Tongue (tissue), 3 donors: ENCODE measurements at places on chromosomes 12 and 14.
A peak's percentile ranks its signal among the peaks of the same experiment; 100 is the strongest.

DNA sequence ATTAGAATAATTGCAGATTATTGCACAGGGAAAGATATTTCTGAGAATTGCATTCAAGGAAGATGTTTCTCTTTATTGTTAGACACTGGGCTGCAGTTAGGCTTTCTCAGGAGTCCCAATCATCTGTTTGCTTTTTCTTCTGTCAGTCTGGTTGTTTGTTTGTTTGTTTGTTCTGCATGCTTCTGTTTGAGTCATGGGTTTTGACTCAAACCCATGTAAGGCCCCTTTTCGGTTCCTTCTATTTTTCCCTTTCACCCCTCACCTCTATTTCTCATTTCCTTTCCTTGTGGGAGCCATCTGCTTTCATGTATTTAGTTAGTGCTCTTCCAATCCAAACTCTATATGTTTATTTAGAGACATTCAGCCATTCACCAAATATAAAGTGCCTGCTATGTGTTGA lies 25.1 kb upstream of the CISTR start:
- DNase-seq: no peak

DNA sequence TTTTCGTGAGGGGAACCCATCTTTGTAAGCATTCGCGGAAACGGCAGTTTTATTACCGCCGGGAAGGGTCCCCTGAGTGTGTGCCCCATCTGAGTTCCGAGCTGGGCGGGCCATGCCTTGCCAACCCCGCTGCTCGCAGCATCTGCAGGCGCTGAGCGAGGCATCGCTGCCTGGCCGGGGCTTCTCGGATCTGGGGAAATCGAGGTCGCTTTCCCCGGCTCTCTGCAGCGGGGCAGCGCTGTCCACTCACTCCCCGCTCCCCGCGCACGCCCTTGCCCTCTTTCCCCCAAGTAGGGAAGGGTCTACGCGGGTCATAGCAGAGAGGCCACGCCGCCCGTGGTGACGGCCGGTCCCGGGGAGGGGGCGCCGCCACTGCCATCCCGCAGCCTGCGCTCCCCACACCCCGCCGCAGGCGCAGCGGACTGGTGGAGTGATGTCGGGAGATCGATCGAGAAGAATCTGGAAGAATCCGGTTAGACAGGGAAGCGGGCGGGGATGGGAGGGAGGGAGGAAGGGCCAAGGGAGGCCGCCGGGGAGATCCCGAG lies 507 bp upstream of the FKBP4 start:
- DNase-seq: no peak

- peak; percentile 86 for DNase-seq
Measured at GRCh38 chr12:24948757-24949722, at the start of gene BCAT1. BCAT1 (minus strand) TSS chr12:24949101; CDS start chr12:24948932, 169 bp downstream.

DNA sequence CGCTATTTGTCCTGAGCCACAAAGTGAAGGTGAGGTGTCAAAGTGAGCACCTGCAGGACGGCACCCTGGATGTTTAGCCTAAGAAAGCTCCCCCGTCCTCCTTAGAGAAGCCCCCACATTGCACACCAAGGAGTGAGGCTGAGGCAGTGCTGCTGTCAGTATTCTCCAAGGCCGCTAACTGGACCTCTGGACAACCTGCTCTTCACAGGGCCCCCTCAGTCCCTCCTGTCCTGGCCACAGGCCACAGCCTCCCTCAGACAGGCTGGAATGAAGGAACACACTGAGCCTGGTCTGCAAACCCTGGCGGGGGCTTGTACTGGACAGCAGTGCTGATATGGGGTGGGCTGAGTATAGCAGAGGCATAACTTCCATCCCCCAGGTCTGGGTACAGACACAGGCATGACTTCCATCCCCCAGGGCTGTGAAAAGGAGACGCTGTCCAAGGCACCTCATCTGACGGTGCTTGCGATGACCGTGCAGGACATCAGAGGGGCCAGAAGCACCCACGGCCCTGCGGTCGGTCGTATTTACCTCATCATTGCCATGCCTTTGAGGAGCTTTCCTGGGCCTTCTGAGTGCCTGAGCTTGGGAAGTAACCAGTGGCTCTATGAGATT lies 82.4 kb upstream of the DIO3 start:
- no peak for DNase-seq

DNA sequence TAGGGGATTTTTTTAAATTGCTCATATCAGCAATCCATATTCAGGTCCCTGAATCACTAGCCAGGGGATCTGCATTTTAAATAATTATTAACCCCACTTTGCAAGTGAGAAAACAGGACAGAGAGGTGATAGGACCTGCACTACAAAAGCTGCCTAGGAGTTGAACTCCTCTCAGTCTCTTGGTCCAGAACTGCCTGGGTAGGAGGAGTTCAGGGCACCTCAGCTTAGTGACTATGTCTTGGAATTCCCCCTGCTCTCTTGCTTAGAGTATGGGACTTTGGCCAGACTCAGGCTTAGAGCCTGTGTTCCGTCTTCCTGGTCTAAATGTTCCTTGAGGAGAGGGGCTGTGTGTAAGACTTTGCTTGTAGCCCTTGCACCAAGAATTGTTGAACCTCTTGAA lies 68.2 kb upstream of the WSCD2 start:
- DNase-seq: no peak

- DNase-seq: no peak
Measured at GRCh38 chr14:29108908-29109307, 342.3 kb downstream of the FOXG1 start.

DNA sequence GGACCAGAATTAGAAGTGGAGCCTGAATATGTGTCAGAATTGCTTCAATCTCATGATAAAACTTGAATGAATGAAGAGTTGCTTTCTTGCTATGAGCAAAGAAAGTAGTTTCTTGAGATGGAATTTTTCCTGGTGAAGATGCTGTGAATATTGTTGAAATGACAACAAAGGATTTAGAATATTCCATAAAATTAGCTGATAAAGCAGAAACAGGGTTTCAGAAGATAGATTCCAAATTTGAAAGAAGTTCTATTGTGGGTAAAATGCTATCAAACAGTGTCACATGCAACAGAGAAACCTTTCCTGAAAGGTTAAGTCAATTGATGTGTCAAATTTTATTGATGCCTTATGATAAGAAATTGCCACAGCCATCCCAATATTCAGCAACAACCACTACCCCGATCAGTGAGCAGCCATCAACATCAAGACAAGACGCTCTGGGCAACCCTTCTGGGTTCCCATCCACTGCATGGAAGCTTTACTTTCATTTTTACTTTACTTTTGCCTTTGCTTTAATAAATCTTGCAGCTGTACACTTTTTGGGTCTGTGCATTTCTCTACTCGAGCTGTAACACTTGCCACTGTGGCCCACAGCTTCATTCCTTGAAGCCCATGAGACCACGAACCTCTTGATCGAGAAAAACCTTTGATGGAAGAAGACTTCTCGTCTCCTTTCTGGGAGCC lies 104.0 kb upstream of the SSTR1 start:
- no peak for DNase-seq

DNA sequence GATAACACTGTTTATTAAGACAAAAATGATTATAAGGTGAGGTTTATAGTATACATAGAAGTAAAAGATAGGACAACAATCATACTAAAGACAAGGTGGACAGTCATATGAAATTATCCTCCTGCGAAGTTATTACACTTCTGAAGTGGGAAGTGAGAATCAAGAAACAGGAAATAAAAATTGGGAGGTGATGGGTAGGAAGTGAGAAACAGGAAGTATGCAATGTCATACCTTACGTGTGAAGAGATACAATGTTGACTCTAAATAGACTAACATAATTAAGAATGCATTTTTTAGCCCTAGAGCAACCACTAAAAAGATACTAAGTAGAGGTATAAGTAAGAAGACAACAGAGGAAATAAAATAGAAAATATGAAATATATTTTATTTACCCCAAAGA lies 43.7 kb downstream of the GRIN2B start:
- DNase-seq: no peak

GRCh38 chr12:76462668-76463224 lies 96.8 kb downstream of the OSBPL8 start:
- no peak for DNase-seq

DNA sequence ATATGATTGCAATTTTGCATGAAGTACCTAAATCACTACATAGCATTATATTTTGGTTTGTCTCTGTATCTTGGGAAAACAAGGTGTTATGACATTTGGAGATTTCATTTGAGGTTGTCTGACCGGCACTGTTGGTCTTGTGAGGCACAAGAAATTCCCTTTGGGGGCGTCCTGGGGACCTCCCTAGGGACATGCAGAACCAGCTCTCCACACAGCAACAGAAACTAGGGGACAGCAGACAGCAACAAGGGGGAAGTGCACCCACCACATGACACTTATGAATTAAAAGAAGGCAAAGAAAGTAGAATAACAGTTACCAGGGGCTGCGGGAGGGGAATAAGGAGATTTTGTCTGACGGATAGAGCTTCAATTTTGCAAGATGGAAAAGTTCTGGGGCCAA lies 14.4 kb downstream of the DDX54 start:
- no peak for DNase-seq

DNA sequence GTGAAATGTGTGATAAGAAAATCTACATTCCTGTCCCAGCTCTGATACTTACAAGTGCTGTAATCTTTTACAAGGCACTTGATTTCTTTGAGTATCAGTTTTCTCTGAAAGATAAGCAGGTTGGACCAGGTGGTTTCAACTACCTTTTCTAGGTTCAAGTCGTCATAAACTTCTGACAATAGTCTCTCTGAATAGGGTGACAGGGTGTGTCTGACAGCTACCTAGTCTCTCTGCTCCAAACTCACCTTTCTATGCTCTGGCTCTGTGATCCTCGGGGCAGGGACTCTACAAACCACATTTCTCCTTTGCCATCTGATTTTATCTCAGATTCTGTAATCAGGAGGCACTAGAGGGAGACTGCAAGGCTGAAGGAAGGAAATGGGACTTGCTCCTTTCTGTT lies 137.7 kb upstream of the SYT1 start:
- no peak for DNase-seq

- peak; percentile 19 for DNase-seq
Measured at GRCh38 chr14:78254911-78255461, 84.8 kb downstream of the NRXN3 start.

DNA sequence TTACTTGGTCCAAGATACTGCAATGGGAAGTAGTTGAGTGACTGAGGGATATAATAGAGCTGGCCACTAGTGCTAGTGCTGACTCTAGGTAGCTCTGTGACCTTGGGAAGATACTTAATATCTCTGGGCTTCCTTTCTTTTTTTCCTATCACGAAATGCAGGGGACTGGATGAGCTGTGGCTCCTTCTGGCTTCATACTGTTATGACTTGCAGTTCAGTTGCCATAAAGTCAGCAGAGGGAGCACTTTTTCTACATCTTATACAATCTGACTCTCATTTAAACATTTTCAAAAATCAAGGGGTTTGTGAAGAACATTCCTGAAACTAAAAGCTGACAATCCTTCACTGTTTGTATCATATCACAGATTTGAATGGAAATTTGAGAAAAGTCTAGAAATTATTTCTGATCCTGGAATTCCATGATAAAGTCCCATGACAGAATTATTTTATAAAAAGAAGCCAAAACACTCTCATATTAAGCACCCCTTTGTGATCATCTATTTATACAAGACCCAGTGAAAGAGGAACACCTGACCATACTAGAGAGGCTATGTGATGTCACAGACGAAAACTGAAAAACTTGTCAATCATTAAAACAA lies 5.3 kb downstream of the BHLHE41 start:
- DNase-seq: peak; percentile 84

DNA sequence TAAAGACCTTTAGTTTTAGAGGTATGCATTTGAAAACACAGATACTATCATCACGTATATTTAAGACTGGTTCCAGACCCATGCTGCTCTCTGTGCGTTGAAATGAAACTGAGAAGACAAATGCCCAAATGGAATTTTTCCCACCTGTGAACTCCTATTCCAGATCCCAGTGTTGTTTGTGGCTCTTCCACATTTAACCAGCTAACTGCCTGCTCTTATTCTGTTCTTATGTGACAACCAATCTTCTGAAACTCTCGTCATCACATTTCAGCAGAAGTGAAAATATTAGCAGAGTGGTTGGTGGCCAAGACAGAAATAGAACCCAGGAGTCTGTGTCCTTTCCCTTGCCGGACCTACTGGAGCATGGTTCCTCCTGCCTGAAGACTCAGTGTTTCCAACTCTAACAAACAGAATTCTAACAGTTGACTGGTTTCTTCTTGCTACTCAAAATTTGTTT lies 460.2 kb downstream of the RAD51B start:
- no peak for DNase-seq

GRCh38 chr12:2259369-2259768 lies 206.6 kb downstream of the CACNA1C start:
- DNase-seq: no peak

DNA sequence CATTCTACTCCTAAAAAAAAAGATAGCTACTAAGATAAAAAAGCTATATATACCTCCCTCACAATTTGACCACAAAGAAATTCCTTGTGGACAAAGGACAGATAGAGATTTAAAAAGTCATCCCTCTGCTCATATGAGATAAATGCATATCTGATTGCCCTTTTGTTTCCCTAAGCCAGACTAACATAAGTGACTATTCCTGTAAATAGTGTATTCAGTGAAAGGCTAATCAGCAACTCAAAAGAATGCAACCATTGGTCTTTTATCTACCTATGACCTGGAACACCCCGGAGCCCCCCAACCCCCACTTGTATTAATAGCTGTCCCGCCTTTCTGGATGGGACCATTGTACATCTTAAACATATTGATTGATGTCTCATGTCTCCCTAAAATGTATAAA lies 6.3 kb upstream of the TMPO start:
- no peak for DNase-seq

GRCh38 chr14:45610318-45610717 lies 357.3 kb upstream of the MIS18BP1 start:
- peak; percentile 40 for DNase-seq

- no peak for DNase-seq
Measured at GRCh38 chr12:71460850-71461609, 21.4 kb downstream of the LGR5 start.

DNA sequence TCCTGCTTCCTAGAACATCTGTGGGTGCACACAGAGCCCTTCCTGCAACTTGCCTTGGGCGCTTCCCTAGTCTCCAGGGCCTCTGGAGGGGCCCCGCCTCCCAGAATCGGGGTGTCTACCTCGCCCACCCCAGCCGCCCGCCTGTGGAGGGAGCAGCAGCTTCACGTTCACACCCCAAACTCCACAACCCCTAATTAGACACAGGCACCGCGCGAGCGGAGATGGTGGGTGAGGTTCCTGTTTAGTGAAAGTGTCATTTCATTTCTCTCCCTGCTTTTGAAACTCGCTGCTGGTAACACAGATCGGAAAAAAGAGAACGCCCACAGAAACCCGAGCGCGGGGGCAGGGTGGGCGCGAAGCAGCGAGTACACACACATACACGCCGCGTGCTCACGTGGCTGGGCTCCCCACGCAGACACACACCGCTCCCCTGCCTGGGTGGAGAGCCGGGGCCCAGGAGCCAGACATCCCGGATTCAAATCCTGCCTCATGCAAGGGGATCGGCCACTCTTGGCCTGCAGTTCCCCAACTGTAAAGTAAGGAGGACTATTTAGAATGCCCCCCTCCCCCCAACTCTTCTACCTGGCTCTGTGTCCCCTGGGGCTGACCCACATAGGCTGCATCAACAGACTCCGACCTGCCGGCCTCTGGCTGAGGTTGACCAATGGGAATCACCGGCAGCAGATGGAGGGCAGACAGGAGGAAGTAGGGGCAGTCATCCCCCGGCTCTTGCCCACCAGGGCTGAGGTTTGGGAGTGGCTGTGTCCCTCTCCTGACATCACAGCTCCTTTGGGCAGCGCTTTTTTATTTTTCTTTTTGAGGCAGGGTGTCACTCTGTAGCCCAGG lies 79.2 kb upstream of the NCOR2 start:
- DNase-seq: no peak
